Osteocyte (in vitro differentiated cells): ENCODE measurements at places on chromosomes 12 and 14.

GRCh38 chr12:28017126-28017872 lies 44.8 kb upstream of the PTHLH start:
- DNase-seq = no peak

DNA sequence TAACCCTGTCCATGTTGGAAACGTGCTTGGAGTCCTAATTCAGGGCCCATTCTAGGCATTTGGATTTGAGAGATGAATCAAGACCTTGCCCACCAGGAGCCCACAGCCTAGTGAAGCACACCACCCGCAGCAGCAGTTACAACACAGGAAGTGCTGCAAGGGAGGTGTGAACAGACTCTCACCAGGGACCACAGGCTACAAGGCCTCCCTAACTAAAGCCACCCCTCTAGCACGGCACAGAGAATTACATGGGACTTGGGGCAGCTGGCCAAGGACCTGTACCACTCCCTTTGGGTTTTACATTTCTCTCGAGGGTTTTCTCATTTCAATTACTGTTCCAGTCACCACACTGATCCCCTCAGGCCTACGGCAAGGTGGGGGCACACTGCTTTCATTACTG lies 49.5 kb upstream of the FOXN3 start:
- no peak for DNase-seq

DNA sequence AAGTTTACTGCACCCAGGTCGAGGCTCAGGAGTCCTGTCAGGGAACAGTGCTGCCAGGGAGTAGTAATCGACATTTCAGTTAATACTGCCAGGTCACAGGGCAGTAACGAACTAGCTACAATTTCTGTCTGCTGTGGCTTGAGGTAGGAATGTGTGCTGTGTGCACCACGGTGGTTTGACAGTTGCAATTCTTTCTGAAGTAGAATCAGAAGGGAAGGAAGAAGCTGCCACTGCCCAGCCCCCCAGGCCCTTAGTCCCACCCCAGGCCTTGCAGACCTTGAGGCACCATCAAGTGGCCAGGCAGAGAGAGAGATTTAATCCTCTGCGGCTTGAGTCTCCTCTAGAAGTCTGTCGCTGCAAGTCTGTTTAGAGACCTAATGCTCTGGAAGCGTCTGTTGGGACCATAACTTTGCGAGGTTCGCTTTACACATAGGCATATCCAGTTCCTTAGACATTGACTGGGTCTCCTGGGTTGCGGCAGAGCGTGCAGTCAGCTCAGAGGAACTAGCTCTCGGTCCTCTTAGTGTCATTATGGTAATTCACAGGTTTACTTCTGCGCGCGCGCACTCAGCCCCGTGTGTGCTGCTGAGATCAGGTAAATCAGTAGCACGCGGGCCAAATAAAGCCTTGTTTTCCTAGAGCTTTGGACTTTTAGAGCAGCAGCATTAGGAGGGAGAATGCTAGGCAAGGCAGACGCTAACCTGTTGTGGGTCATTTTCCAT lies 9.8 kb downstream of the NKX2-1 start:
- no peak for DNase-seq

- no peak for DNase-seq
These were observed 10.9 kb downstream of the BCL7A start for GRCh38 chr12:122032580-122032979.

GRCh38 chr12:132287391-132288238 lies 41.8 kb downstream of the GALNT9 start:
- no peak for DNase-seq

GRCh38 chr14:73462048-73462715 lies 3.8 kb upstream of the NUMB start:
- peak; percentile 51 for DNase-seq

- DNase-seq = no peak
These were observed 6.1 kb downstream of the RAPGEF3 start for GRCh38 chr12:47752552-47752951.
